ENCODE measurements at places on chromosomes 12 and 14.
A peak's percentile ranks its signal among the peaks of the same experiment; 100 is the strongest.

DNA sequence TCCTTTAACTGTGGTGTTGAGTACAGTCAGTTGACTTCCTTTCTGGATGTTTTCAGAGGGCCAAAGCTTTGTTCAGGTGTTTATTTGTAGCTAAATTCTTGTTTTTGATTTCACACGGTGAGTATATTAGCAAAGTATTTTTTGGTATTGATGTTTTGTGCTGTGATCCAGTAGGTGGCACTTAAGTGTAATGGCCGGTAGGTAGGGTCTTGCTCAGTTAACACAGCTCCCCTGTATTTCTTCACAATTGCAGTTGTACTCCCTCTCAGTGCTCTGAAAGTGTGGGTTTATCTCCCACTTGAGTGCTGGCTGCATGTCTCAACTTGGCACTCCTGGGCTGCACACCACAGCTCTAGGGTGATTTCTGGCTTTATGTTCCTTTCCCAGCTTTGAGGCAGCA, 339.5 kb downstream of the AEBP2 start:
- no peak for DNase-seq

DNA sequence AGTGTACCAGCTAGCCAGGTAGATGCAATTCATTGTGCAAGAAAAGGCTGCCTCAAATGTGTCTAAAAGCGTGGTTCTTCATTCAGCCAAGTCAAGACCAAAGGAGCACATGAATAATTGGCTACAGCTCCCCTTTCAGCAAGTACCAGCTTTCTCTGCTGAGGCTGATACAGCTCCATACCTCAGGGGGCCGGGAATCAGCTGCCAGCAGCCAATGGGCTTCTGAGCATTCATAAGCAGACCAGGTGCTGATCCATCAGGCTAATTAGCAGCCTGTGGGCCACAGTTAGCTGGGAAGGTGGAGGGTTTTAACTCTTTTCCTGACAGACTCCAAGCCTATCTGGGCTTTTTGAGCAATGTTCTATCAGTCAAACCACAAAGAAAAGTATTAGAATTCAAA, 264.7 kb downstream of the APAF1 start:
- DNase-seq: no peak

- DNase-seq: no peak
Observed at GRCh38 chr12:18898470-18898869, 160.6 kb downstream of the CAPZA3 start.

- no peak for DNase-seq
Observed at GRCh38 chr12:10405294-10405693, 4.3 kb downstream of the KLRC4 start.

- DNase-seq: no peak
Observed at GRCh38 chr14:102991376-102991775, 66.0 kb downstream of the CDC42BPB start.

DNA sequence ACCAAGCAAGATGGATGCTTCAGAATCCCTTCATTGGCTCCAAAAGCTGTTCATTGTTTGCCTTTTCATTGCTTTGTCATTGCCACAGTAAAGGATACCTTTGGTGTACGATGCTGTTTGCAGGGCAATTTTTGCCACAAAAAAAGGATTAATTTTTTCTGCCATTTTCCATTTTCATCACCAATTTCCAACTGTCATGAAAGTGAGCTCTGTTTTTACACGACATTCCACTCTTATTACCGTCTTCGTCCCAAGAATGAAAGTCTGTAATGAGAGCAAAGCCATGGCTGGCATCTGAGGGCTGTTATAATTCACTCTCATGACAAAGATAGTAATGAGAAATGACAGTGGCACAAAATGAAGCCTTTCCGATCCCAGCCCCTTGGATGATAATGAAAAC, 272.7 kb upstream of the DCN start:
- DNase-seq: no peak

DNA sequence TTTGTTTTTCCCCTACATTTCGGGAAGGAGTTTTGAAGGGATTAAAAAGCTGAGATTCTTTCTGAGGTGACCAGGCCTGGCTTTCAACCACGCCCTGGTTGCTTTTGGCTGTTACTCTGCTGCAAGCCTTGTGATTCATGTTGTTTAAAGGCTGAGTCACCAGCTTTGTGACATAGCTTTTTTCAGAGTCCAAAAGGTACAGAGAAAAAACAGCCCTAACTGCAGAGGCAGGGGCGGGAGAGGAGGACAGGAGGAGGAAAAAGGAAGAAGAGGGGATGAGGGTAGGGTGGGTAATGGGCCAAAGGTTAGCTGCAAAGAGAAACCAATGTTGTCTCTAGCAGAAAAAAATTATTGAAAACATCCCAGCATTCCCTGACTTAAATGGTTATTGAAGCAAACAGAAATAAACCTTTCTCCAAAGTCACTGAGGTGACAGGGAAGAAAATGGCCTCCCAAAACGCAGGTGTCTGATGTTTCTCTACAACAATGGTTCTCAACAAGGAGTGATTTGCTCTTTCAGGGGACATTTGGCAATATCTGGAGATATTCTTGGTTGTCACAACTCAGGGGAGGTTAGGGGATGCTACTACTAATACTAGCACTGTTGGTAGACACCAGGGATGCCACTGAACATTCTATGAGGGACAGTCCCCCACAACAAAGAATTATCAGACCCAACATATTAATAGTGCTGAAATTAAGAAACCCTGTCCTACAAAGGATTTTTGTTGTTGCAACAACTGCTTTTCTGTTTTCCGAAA, 2.1 kb upstream of the UBC start:
- no peak for DNase-seq

DNA sequence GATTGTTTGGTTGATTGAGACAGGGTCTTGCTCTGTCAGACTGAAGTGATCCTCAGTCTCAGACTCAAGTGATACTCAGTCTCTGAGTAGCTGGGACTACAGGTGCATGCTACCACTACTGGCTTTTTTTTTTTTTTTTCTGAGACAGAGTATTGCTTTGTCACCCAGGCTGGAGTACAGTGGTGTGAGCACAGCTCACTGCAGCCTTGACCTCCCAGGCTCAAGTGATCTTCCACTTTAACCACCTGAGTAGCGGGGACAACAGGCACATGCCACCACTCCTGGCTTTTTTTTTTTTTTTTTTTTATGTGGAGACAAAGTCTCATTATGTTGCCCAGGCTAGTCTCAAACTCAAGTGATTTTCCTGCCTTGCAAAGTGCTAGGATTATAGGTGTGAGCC, 31.8 kb downstream of the CPSF2 start:
- no peak for DNase-seq

- no peak for DNase-seq
Observed at GRCh38 chr12:69028941-69029729, 96.2 kb upstream of the CPM start.

- DNase-seq: no peak
Observed at GRCh38 chr12:124369055-124369826, 74.3 kb downstream of the RFLNA start.

DNA sequence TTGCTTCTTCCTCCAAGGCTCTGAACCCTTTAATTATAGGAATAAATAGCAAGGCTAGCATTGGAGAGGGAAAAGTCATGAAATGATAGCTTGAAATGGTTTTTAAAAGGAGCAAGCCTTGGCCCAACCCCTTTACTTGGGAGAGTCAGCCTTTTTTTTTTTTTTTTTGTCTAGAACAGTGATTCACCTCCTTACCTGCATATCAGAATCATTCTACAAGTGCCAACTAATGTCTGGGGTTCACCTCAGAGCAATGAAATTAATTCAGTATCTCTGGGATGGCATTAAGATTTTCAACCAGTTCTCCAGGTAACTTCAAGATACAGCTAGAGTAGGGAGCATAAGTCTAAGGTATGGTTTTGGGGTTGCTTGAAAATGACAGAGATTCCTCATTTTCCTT, 41.3 kb upstream of the TMTC2 start:
- DNase-seq: no peak

DNA sequence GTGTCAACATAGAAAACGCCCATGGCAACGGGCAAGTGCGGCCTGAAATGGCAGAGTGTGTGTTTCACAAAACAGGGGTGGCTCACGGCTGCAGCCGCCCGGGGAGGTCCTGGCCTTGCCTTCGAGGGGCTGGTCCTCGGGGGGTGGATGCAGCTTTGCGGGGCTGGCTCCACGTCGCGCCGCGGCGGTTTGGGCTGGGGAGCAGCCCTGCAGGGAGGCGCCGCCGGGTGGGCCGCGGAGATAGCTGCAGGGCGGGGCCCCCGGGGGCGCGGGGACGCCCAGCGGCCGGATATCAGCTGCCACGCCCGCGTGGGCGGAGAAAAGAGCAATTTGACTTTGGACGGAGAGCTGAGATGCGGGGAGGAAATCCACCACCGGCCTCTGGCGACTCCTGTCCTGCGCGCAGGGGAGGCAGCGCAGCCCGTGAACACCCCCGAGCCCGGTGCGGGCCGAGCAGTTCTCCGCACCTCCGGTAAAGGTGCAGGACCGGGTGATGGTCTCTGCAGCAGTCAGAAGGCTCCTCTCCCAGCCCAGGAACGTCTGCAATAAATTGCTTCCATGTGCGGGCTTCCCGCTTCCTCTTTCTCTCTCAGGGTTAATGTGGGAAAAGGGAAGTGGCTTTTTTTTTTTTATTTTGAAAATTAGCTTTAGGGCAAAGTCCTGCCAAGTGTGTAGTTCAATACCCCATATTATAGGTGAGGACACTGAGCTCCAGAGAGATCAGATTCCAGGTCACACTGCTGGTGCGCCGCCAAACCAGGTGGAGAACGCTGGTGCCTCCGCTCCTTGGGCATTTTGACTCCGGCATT, 110.5 kb downstream of the ARF6 start:
- peak; percentile 69 for DNase-seq

DNA sequence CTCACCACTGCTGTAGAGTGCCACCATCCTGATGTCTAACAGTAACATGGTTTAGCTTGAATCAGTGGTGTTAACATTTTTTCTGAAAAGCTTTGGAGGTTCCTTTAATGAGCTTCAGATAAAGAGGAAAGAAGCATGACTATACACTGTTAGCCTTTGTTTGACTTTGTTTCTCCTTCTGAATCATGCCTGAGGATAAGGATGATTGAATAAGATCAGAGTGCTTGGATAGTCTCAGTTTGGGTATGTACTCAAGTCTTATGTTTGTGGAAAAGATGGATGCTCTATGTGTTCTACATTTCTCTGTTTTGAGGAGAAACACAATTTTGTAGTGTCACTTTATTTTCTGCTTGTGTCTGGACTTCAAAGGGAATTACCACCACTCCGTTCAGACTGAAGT, 42.0 kb downstream of the GPATCH2L start:
- DNase-seq: no peak

DNA sequence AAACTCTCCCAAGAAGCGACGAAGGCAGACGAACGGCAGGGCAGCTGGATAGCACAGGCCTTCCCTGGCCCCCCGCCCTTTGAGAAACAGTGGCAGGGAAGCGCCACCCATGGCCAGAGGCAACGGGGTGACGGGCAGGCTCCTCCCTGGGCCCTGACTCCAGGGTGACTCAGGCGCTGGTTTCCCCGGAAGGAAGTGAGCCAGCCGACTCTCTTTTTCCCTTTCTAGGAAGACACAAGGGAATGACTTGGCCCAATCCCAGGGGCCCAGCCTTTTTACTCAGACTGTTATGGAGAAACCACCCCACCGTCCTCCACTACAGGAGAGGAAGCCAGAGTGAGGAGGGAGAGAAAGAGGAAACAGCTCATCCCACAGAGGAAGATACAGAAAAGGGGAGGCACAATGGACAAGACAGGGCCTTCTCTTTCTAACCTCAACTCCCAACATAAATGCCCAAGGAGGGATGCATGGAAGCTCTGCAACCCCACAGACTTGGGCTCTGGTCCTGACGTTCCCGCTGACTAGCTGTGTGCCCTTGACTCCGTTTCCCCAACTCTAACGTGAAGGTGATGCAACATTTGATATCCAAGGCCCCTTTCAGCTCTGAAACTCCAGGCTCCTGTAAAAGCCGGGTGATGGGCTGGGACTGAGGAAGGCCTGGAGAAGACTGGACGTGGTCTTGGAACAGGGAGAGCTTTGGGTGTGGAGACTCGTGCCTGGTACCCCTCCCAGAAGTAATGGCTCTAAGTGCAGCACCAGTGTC, 27.9 kb downstream of the ACTN1 start:
- no peak for DNase-seq

- DNase-seq: no peak
Observed at GRCh38 chr14:91219517-91220389, 24.8 kb downstream of the GPR68 start.

- DNase-seq: no peak
Observed at GRCh38 chr14:45785240-45785639, 532.2 kb upstream of the MIS18BP1 start.

GRCh38 chr12:111430433-111431353, 25.0 kb downstream of the SH2B3 start:
- peak; percentile 51 for DNase-seq

- DNase-seq: no peak
Observed at GRCh38 chr12:51004504-51004903, 21.7 kb downstream of the SLC11A2 start.

DNA sequence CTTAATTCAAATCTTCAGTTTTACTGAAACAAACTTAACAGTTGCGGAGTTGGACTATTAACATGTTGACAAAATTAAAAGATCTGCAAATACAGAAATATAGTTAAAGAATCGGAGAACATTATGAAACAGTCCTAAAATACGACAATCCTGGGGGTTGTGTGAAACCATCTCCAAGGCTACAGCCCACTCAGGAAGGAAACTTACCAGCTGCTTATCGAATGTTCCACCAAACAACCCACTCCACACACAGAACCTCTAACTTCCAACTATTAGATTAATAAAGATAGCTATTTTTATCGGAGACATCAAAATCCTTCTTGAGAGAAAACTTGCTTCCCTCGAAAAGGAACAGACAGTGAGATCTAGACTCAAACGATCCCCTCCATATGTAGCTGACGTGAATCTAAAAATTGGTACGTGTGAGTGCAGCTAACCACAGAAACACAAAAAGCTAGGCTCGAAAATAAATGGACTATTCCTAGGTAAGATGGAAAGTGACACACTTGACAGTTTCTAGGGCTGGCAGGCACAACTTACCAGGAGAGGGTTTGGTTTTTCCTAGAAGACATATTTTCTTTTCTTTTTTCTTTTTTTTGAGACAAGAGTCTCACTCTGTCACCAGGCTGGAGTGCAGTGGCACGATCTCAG, 12.9 kb downstream of the VPS37B start:
- DNase-seq: no peak

DNA sequence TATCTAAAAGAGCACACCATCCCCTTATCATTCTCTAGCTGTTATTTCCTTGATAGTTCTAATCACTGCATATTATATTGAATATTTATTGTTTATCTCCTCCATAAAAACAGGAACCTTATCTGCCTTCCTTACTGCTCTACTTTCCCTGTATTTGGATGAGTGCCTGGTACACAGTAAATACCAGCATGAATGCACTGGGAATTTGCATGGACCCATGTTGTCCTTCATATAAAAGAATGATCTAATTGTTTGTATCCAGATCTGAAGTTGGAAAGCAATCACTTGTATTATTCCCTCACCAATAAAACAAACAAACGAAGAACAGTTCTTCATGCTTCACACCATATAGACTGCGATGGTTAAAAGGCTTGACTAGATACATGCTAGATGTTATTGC, 15.3 kb upstream of the CNOT2 start:
- DNase-seq: no peak

DNA sequence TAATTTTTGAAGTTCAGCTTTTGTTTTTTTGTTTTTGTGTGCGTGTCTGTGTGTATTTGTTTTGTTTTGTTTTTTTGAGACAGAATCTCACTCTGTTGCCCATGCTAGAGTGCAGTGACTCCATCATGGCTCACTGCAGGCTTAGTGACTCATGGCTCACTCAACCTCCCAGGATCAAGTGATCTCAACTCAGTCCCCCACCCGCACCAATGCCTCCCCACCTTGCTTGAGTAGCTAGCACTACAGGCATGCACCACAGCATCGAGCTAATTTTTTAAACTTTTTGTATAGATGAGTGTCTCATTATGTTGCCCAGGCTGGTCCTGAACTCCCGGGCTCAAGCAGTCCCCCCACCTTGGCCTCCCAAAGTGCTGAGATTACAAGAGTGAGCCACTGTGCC, 981.4 kb downstream of the BCL11B start:
- DNase-seq: no peak

Measured in activated CD8-positive, alpha-beta memory T cell treated with anti-CD3 and anti-CD28 coated beads for 1 hour (primary cell).